ENCODE measurements at places on chromosomes 1 and 21. TPM values are rescaled to one million over a fixed set of nuclear protein-coding genes. Genes with fewer than 3 reads are reported as not detected.

GRCh38 chr1:30728832-30729638 is 5.7 kb upstream of the MATN1 start:
- DNase-seq = no peak

- DNase-seq = no peak
These were observed 11.4 kb upstream of the SELE start for GRCh38 chr1:169745015-169745861.

- DNase-seq = no peak
These were observed 108.6 kb downstream of the NTMT2 start for GRCh38 chr1:170254371-170254770.

DNA sequence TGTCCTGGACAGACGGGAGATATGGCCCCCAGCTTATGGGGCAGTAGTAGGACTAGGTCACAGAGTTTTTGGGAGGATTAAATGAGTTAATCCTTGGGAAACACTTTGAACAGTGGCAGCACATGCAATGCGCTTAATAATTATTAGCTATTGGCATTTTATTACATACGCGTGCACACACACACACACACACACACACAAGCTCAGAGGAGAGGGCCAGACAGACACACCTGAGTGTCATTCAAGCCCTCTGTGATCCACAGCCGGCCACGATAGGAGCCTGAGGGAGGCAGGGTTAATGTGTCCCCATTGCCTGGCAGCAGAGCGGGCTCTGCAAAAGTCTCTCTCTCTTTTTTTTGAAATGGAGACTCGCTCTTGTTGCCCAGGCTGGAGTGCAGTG is 37.9 kb downstream of the EPHA2 start:
- no peak for DNase-seq

DNA sequence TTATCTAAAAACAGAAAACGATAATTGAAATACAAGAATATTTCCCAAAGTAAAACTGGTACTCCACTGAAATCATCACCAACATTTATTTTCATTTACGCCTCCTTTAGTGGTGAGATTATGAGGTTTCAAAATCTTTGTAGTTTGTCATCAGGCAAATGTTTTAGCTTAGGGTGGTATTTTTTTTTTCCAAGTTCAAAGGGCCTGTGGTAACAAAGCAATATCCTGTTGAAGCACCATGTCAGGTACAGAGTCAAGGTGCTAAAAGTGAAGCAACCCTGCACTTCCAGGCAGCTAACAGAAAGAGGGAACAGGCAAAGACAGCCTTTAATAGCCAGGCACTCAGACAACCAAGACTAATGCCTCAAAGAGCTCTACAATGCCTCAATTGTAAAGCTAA is 89.2 kb downstream of the JAK1 start:
- no peak for DNase-seq

DNA sequence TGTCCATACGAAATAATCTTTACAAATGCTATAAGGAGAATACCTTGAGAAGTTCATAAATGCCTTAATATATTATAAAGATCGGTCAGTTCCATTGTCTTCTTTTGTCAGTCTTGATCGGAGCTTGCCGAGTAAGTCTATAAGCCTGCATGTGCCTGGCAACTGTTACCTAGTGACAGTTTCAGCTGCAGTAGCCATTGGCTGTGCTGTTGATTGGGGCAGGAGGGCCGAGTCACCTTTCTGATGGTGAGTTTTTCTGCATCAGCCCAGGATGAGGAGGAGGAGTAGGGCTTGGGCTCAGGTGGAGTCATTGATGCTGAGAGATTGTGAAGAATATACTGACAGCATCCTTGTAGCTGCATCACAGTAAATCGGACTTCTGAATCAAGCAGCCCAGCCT is 1.9 kb upstream of the GPR52 start:
- no peak for DNase-seq

DNA sequence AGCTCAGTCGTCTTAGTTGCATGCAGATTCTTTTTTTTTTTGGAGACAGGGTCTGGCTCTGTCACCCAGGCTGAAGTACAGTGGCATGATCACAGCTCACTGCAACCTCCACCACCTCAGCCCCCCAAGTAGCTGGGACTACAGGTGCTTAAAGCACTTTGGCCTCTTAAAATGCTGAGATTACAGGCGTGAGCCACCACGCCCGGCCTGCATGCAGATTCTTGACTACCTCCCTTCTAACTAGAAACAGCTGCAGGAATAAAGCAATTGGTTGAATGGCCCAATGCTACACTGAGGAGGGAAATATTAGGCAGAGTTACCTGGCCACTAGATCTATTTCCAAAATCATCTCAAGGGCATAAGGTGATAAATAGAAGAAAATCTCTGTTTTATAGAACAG is 29.5 kb upstream of the TTC39A start:
- DNase-seq = no peak

- DNase-seq = no peak
These were observed 2.3 kb upstream of the CNR2 start for GRCh38 chr1:23915466-23915865.

- no peak for DNase-seq
These were observed 14.0 kb downstream of the MX2 start for GRCh38 chr21:41375875-41376274.

- DNase-seq = no peak
These were observed 29.9 kb upstream of the POU3F1 start for GRCh38 chr1:38076455-38076854.

GRCh38 chr1:202158810-202159533 is 1.4 kb downstream of the PTPN7 start:
- no peak for DNase-seq

DNA sequence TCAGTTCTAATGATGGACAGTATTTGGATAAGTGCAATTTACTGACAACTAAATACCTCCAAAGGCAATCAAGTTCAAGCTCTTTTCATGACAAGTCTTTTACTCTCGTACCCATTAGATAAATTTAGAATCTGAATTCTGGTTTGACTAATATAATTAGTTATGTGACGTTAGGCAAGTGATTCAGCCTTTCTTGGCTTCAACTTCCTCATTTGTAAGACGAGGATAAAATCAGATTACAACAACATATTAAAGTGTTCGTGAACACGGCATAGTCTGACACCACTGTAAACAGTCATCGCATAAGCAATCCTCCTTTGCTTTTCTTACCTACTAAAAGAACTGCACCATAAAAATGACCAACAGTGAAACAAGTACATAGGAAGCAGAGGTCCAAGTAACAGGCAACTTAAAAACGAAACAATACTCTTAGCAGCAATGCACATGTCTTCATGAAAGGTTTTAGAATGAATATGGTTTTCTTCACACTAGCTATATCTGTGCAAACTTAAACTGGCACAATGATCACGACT is 25.7 kb downstream of the COA6 start:
- no peak for DNase-seq

- no peak for DNase-seq
These were observed 46.4 kb downstream of the NRIP1 start for GRCh38 chr21:15018382-15018781.

GRCh38 chr1:209411491-209411929 is 172.0 kb upstream of the CAMK1G start:
- no peak for DNase-seq

GRCh38 chr1:13830616-13831280 is 130.8 kb downstream of the PRDM2 start:
- DNase-seq = no peak

DNA sequence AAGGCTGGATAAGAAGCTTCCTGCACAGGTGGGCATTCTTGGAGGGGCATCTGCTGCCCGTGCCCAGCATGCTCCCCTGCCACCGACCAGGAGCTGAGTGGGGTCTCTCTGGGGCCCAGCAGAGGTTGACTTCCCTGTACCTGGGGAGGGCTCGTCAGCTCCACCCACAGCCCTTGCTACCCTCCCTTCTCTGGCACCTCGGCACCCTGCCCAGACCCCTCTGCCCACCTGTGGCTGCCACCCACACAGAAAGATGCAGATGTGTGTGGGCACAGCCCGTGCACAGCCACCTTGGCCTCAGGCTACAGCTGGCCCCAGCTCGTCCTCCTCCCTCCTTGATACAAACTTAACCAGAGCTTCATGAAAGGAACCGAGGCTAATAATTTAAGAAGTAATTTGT is 241.2 kb upstream of the VAMP3 start:
- no peak for DNase-seq

DNA sequence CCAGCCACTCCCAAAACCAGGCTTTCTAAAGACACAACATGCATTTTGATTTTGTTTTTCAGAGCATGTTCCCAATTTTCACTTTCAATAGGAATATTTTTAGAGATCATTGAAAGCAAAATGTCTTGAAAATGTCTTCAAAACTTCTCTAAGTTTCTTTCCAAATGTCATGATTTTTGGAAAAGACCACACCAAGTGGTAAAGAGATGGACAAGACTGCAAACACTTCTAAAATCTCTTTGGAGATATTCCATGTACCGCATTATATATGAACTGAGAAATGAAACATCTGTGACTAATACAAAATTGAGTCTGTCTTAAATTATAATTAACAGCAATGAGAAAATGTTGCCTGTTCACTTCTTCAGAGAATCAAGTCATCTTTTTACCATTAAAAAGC is 418.0 kb upstream of the PKN2 start:
- DNase-seq = no peak

GRCh38 chr1:206449565-206449964 is 20.7 kb upstream of the IKBKE start:
- no peak for DNase-seq

- DNase-seq = no peak
These were observed 143.2 kb downstream of the CLEC20A start for GRCh38 chr1:178353524-178353923.

GRCh38 chr1:54317084-54317483 is 89.1 kb downstream of the SSBP3 start:
- no peak for DNase-seq

DNA sequence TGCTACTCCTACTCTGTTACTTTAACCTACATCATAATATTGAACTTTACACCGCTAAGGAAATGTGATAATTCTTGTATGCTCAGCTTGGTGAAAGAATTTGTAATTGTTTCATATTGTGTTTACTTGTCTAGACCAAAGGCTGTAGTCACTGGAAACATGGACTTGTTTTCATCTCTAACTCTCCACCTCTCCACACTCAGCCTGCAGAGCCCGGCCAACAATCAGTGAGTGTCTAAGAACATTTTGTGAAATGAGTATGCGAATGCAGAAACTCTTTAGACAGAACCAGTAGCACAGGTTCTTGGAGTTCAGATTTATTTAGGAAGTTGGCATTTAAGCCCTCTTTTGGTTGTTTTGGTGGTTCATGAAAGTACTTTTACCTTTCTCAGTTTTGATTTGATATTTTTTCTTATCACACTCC is 3.2 kb upstream of the RWDD3 start:
- DNase-seq = no peak

- no peak for DNase-seq
These were observed 42.0 kb downstream of the CXADR start for GRCh38 chr21:17554679-17555465.

DNA sequence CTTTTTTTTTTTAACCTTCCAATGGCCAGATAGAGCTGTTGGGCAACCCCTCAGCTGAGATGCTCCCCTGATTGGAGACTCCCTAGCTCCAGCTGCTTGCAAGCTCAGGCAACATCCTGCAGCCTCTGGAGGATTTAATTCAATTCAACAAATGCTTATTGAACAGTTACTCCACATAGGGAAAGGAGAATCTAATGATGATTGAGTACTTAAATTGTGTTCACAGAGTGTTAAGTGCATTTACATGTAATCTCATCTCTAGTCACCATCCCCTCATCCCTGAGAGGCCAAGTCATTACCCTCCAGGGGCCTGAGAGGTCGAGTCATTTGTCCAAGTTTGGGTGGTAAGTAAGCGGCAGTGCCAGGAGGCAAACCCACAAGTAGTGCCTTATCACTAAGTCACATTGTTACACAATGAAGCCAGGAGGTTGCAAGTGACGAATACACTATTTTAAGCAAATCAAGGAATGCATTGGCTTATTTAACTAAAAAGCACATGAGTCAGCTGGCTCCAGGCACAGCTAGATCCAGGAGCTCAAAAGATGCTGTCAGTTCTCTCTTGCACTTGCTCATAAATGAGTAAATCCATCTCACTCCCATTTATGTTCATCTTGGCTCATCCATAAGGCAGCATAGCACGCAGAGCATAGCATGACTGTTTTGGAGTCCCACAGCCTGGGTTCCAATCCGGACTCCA is 64.3 kb downstream of the OPTC start:
- DNase-seq = no peak

GRCh38 chr1:9724706-9725476 is 73.4 kb downstream of the PIK3CD start:
- peak; percentile 39 for DNase-seq

GRCh38 chr1:12383001-12383400 is 153.2 kb downstream of the VPS13D start:
- no peak for DNase-seq

DNA sequence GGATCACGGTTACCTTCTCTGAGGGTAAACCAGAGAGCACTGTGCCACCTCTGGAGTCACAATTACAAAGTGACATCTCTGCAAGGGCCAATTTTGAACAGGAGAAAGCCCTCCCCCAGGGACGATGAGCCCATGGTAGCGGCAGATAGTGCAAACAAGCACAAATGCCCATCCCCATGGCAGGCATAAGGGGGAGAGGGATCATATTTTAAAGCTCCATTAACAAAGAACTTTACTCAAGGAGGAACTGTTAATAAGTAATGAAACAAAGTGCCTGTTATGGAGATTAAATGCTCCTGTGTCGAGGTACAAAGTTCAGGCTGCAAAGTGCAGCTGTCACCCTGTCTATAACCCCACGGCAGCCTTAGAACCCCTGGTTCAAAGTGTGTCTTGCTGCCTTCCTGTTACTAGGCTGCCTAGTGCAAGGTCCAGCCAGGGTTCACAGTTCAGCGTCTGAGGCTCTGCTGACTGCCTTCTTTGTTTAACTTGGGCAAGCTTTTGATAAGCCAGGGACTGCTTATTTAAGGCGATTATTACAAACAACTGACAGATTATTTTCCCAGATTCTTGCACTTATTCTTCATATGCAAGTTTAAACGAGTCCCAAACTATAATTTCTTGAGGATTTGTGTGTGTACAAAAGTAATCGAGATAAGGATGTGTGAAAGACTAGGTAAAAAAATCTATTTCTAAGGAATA is 75.7 kb upstream of the NRIP1 start:
- DNase-seq = peak; percentile 55

DNA sequence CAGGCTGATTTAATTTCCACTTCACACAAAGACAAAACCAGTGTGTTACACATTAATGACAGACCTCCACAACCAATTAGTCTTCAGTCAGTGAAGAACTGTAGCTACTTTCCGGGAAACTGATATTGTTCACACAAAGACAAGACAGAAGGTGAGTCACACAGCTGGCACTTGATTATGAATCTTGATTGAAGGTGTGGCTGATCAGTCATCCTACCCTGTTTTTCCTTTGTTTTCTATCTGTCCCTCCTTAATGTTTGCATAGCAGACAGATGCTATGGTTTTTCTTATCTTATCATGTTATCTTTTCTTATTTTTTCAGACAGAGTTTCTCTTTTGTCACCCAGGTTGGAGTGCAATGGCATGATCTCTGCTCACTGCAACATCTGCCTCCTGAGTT is 185.1 kb upstream of the GREM2 start:
- DNase-seq = no peak

MR1 gene
- 0.64 TPM for total RNA-seq

NES gene
- total RNA-seq = 33.9 TPM

PDE9A gene
- total RNA-seq = 57.0 TPM

SLC5A3 gene
- total RNA-seq = 23.3 TPM

PKLR gene
- 0.57 TPM for total RNA-seq

VHLL gene
- not detected for total RNA-seq

PLPPR5 gene
- total RNA-seq = 0.77 TPM

CD1E gene
- total RNA-seq = not detected

DNAJC16 gene
- 37.7 TPM for total RNA-seq

CHD5 gene
- total RNA-seq = 0.77 TPM

S100A5 gene
- not detected for total RNA-seq

NBPF10 gene
- total RNA-seq = 3.4 TPM

UBASH3A gene
- total RNA-seq = not detected

PIK3R3 gene
- 55.4 TPM for total RNA-seq

SMIM1 gene
- total RNA-seq = 12.0 TPM

S100A7A gene
- total RNA-seq = not detected

All from progenitor cell of endocrine pancreas (in vitro differentiated cells).